Stimulated activated CD8-positive, alpha-beta memory T cell treated with anti-CD3 and anti-CD28 coated beads, Interleukin-4, amount 100 ng/mL, for 24 hours (primary cell): ENCODE measurements at places on chromosomes 6 and 20.

GRCh38 chr6:39381550-39382140, 59.1 kb upstream of the KCNK16 start:
- DNase-seq, result no peak

DNA sequence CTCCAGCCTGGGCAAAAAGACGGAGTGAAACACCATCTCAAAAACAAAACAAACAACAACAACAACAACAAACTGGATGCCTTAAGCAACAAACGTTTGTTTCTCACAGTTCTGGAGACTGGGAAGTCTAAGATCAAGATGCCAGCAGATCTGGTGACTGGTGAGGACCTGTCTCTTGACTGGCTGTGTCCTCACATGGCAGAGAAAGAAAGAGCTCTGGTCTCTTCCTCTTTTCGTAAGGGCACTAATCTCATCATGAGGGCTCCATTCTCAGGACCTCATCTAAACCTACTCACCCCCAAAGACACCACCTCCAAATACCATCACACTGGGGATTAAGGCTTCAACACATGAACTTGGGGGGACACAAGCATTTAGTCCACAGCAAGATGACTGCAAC, 13.5 kb upstream of the GFOD1 start:
- no peak for DNase-seq

DNA sequence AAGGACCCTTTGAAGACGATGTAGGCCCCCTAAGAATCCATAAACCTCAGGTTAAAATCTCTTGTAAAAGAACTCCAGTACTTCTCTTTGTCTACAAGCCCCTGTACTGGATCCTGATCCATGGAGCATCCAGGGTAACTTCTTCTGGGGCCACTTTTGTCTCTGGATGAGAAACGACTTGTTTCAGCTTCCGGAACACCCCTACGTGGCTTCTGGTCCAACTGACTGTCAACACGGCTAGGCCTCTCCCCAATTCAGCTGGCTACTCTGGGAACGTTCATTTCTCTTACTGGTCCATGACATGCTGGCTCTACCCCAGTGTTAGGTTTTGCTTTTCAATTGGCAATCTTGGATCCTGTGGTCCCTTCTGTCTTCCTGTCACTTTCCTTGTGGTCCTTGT, 198.0 kb downstream of the BACH2 start:
- DNase-seq, result no peak

DNA sequence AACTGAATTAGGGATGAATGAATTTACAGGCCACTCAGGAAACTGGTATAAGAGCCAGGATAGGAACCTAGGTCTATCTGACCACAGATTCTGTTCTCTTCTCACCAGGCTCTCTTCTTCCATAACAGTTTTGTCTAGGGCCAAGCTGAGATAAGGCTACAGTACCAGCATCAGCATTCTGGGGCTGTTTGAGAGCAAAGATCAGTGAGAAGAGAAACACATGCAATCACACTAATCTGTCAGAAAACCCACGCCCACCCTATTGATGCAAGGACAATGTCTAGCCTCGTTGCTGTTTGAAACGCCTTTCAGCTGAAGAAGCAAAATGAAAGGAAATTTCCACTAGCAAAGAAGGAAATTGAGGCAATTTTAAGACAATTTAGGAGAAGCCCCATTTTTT, 137.7 kb downstream of the LCA5 start:
- no peak for DNase-seq

DNA sequence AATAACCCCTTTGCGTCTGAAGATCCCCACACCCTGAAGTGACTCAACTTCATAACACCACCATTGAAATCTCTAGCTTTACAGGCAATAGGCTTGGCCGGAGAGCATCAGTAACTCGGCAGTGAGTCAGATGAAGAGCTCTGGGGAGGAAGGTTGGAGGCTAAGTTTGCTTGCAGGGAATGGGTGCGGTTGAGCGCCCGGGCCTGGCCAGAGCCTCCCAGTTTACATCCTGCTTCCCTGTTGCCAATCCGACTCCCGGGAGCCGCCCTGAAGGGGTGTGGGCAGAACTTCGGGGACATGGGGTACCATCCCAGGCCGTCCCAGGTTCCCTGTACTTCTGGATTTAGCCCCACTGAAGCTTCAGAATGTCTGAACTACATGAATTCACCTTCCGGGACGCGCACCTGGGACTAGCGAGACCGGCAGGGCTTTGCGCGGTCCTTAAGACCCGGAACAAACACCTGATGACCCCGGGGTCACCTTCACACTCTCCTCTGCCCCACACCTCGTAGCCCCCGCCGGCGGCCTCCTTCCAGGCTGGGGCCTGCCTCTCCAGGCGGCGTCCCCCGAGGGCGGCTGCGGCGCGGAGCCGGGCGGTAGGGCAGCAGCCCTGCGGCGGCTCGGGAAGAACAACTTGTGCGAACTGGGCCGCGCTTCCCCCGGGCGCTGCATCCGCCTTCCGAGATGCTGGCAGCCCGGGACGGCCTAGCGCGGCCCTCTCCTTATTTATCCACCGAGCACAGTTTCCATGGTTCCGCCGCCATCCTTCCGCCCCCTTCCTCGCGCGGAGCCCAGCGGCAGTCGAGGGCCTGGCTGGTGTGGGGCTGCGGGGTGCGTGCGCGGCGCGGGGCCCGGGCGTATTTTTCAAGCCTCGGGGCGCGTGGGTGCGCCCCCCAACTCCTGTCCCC, 56.6 kb upstream of the RREB1 start:
- no peak for DNase-seq

- no peak for DNase-seq
These were observed 135.9 kb downstream of the JPH2 start for GRCh38 chr20:44050925-44051660.

DNA sequence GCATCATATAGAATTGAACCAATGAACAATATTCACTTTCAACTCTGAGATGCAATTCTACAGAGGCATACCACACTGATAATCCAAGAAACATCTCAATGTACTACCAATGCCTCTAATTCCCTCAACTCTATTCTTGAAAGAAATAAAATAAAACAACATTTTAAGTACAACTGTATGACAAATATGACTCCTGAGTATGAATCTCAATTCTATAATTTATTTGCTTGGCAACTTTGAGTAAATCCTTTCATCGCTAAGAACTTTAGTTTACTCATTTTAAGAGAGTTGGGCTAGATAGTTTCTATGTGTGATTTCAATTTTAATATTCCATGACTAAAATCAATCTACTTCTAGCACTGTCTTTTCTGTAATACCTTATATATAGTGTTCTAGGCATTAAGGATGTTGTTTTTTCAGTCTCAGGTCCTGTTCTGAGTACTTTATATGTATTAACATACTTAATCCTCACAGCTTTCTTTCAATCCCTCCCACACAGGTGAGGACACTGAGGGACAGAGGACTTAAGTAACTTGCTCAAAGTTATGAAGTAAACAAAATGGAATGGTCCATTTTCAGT, 33.4 kb downstream of the GOPC start:
- DNase-seq, result no peak

GRCh38 chr6:107977283-107977682, 19.3 kb upstream of the SEC63 start:
- no peak for DNase-seq

DNA sequence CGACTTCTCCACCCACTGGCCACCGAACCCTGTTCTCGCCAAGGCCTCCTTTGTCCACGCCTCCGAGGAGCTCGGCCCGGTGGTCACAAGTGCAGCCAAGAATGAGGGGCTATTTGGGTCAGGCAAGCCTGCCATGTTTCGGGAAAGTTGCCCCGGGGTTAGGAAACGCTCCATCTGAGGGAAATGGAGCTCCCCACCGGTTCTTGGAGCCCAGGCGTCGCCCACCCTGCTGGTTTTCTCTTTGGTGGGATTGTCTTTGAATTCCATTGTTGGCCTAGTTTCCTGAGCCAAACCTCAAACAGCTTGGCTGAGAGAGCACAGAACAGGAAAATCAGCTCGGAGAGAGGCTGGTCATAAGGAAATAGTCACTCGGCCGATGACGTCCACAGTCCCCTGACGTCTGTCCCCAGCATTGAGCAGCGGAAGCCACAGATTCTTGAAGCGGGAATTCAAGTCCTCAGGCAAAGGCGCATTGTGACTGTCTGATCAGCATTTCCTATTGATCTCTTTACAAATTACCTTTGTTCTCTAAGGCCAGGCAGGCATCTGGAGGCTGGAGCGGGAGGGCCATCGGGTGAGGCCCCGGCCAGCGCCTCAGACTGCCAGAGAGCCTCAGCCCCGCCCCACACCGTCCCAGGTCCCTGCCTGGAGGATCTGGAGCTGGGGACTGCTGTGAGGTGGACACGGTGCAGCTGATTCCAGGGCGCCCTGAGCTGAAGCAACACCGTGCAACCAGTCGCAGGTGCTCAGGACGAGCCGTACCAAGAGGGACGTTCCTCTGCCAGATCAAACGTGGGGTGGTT, 138.6 kb downstream of the DLL1 start:
- DNase-seq, result no peak

- no peak for DNase-seq
These were observed 151.3 kb downstream of the LCA5 start for GRCh38 chr6:79385893-79386292.

GRCh38 chr20:59125836-59126235, 37.8 kb upstream of the ZNF831 start:
- no peak for DNase-seq

DNA sequence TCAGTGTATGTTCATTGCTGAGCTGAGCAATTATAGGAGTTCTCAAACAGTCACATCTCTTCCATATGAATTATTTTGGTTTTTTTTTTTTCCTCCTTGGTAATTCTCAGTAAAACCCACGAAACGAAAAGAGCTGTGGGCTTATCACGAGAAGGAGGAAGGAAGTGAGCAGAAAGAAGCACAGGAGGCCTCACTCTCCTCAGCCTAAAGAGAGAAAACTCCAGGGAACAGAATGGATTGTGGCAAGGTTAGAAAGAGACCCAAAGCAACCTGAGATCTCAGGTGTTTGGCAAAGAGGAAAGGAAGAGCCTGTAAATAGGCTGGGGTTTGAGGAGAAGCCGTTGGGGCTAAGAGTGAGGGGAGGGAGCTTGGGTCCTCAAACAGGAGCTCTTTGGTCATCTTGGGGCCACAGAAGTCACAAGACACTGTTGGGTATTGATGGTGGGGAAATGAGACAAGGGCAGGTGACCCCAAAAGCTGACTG, 67.8 kb upstream of the CITED2 start:
- DNase-seq, result no peak

- no peak for DNase-seq
These were observed 80.4 kb downstream of the ARID1B start for GRCh38 chr6:156857573-156857972.

GRCh38 chr6:157045831-157046454, 268.8 kb downstream of the ARID1B start:
- DNase-seq, result no peak

- DNase-seq, result no peak
These were observed 47.5 kb downstream of the CD83 start for GRCh38 chr6:14165091-14165490.

DNA sequence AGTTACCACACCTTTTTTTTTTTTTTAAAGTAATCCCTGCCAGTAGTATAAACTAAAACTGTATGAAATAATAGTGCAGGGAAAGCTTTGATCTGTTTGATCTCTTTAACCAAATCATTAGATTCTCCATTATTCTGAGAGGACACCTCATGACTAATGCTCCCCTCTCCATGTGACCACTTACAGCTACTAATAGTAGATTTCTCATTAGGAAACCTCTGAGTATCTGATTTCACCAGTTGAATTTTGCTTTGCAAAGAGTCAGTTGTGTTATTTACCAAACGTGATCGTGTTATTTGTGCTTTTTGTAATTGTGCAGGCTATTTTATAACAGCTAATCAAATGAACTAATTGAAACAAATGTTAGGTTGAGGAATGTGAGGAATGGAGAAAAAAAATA, 12.5 kb downstream of the CASP8AP2 start:
- no peak for DNase-seq

DNA sequence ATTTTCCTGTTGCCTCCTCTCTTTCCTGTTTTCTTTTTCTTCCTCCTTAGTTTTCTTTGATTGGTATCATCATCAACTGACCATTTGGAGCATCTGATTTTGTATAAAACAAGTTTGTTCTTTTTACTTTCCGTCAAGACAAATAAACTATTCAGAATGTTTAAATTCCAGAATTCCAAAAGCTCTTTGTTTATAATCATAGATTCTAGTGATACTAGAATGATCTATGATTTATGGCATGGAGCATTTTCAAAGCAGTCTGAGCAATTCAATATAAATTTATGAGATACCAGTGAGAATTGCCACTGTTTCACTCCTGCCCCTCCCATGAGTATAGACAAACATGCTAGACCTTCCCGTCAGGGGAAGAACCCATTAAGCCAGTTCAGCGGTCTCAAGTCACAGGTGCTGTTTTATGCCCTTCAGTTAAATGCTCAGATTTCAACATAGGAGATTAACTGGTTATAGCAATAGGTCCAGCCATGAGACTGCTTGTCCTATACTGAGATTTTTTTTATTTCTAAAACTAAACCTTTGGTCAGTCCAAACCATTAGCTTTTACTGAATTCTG, 60.7 kb downstream of the GRIK2 start:
- no peak for DNase-seq

GRCh38 chr6:20235041-20235440, 22.8 kb upstream of the MBOAT1 start:
- DNase-seq, result no peak

DNA sequence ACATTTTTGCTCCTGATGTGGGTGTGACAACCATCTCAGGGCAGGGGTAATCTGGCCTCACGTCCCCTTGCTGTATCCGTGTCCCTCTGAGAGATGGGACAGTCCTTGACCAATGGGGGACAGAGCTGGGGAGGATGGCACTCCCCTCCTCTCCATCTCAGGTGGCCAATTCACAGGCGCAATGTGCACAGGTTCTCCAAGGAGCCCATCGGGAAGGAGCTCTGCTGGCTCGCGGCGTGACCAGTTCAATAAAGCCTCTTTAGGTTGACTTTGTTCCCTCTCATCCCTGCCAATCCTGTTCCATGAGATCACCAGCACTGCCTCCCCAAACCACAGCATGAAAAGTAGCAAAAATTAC, 196.3 kb upstream of the SLC24A3 start:
- DNase-seq, result no peak

- no peak for DNase-seq
These were observed 42.3 kb downstream of the ANKEF1 start for GRCh38 chr20:10077081-10077471.

DNA sequence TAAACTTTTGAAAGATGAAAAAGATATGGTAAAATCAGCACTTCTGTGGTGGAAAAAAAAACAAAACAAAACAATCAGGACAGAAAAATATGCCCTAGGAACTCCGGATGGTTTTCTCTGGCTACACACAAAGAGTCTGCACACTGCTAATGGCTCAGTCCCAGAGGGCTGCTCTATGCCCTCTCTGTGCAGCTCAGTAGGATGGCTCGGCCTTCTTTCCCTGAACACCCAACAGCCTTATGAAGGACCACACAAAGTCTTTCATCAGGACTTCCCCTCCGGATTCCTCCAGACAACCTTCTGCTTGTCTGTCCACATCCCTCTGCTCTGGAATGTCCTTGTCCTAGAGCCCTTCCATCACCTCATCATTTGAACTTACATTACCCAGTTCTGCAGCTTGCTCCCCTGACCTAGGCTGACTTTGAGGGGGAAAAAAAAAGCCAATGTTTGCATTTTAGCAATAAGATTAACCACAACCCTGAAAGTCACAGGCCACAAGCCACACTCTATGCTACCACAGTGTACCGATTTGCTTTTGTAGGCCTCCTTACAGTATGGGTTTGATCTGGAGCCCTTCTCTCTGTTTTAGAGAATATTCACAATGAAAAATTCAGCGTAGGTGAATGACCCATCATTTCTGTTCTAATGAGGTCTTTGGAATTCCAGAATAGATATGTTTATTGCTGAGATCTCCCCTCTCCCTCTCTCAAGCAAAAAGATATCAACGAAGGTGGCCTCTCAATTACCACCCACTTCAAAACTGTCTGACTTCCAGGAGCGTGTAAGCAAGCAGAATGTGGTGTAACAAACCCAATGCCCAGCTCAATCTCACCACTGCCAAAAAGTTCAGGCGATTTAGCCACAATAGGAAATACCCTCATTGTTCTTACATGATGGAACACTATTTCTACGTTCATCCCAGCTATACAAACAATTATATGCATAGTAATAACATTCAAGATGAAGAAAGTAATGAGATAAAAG, 164.0 kb downstream of the GMDS start:
- DNase-seq, result peak; percentile 3
